ENCODE measurements at places on chromosomes 6 and 20. TPM values are rescaled to one million over a fixed set of nuclear protein-coding genes. Genes with fewer than 3 reads are reported as not detected.

- no peak for DNase-seq
- H3K4me3 ChIP-seq: no peak overlapping the region
- no peaks in the 10 kb centered on the region for H3K36me3 ChIP-seq
- no peak overlapping the region for H3K27ac ChIP-seq
- H3K4me1 ChIP-seq: no peaks in the 10 kb centered on the region
These were observed 114.4 kb upstream of the SLC22A23 start for GRCh38 chr6:3571250-3571681.

DNA sequence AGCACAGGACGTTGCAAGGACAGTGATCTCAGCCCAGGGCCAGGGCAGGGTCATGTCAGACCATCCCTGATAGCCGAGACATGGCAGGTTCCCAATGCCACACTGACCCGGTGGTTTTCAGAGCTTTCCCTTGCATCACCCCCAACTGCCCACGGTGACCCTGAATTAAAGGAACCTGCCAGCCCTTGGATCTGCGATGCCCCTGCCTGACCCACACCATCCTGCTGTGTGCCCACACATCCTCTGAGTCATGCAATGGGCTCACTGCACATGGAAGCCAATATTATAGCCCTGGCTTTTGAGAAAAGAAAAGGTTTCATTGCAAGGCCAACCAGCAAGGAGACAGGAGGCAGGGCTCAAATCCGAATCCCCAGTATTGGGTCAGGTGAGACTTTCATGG lies 132.6 kb upstream of the CST7 start:
- DNase-seq: no peak
- no peaks in the 10 kb centered on the region for H3K27me3 ChIP-seq
- H3K4me1 ChIP-seq: peaks cover 6% of the 10 kb centered on the region
- H3K36me3 ChIP-seq: no peaks in the 10 kb centered on the region
- H3K27ac ChIP-seq: no peak overlapping the region

DNA sequence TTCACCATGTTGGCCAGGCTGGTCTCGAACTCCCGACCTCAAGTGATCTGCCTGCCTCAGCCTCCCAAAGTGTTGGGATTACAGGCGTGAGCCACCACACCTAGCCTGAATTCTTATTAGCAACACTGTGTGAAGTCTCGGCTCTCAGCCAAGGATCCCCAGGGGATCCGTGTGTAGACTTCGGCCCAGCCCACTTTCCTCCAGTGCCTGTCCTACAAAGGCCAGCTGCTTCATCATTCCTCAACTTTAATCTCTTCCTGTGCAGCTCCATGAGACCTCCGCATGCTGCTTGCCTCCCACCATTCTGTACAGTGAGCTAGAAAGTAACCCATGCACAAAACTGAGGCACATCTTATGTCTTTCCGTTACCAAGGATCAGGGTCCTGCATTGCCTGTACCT lies 71.8 kb downstream of the SAMD3 start:
- H3K27ac ChIP-seq: no peak overlapping the region
- peaks cover 40% of the 10 kb centered on the region for H3K36me3 ChIP-seq
- no peak overlapping the region for H3K4me3 ChIP-seq
- DNase-seq: no peak
- H3K27me3 ChIP-seq: no peaks in the 10 kb centered on the region

- H3K4me1 ChIP-seq: peaks cover 2% of the 10 kb centered on the region
- no peaks in the 10 kb centered on the region for H3K27me3 ChIP-seq
- peaks cover 20% of the 10 kb centered on the region for H3K36me3 ChIP-seq
- DNase-seq: no peak
- no peak overlapping the region for H3K27ac ChIP-seq
- no peak overlapping the region for H3K4me3 ChIP-seq
These were observed 33.6 kb downstream of the SAMHD1 start for GRCh38 chr20:36917943-36918342.

Gene CASS4
- 18.7 TPM for total RNA-seq

Gene VIP
- not detected for total RNA-seq

GRCh38 chr6:16522937-16523336 lies 238.3 kb downstream of the ATXN1 start:
- DNase-seq: no peak
- H3K27ac ChIP-seq: no peak overlapping the region
- H3K4me1 ChIP-seq: peaks cover 26% of the 10 kb centered on the region
- H3K4me3 ChIP-seq: no peak overlapping the region
- H3K36me3 ChIP-seq: peaks cover 24% of the 10 kb centered on the region

Gene DLK2
- total RNA-seq: 0.30 TPM

Data from activated naive CD8-positive, alpha-beta T cell treated with anti-CD3 and anti-CD28 coated beads, Interleukin-2, amount 10 ng/mL, durations not matched to agents 7 days and 5 days (primary cell).